ENCODE measurements at places on chromosomes 5 and 9.
A peak's percentile ranks its signal among the peaks of the same experiment; 100 is the strongest.

- no peaks in the 10 kb centered on the region for H3K4me1 ChIP-seq
- H3K36me3 ChIP-seq = no peaks in the 10 kb centered on the region
- H3K4me3 ChIP-seq = no peak overlapping the region
- DNase-seq = no peak
- H3K27me3 ChIP-seq = no peaks in the 10 kb centered on the region
Observed at GRCh38 chr9:25224309-25224708, 453.9 kb downstream of the TUSC1 start.

DNA sequence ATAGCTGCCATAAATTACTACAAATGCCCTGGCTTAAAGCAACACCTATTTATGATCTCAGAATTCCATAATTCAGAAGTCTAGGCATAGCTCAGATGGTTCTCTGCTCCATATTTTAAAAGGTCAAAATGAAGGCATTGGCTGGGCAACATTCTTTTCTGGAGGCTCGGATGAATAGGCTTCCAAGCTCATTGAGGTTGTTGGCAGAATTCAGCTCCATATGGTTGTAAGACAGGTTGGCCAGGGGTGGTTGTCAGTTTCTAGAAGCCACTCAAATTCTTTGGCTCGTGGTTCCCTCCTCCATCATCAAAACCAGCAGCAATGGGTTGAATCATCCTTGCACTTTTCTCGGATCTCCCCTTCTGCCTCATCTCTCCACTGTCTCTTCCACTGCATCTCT, 49.4 kb downstream of the TGFBR1 start:
- no peak for DNase-seq
- H3K4me3 ChIP-seq = no peak overlapping the region
- no peak overlapping the region for H3K27ac ChIP-seq
- peaks cover 20% of the 10 kb centered on the region for H3K4me1 ChIP-seq
- H3K27me3 ChIP-seq = no peaks in the 10 kb centered on the region
- peaks cover 25% of the 10 kb centered on the region for H3K36me3 ChIP-seq

- no peak for DNase-seq
- peaks cover 9% of the 10 kb centered on the region for H3K36me3 ChIP-seq
- no peak overlapping the region for H3K27ac ChIP-seq
- no peaks in the 10 kb centered on the region for H3K27me3 ChIP-seq
- H3K4me3 ChIP-seq = no peak overlapping the region
Observed at GRCh38 chr9:33378121-33378795, 24.1 kb downstream of the AQP7 start.

GRCh38 chr5:65535529-65535987, 27.4 kb downstream of the CENPK start:
- DNase-seq = no peak
- peaks cover 81% of the 10 kb centered on the region for H3K36me3 ChIP-seq
- no peaks in the 10 kb centered on the region for H3K27me3 ChIP-seq
- H3K4me3 ChIP-seq = no peak overlapping the region

- H3K36me3 ChIP-seq = peaks cover 82% of the 10 kb centered on the region
- no peaks in the 10 kb centered on the region for H3K27me3 ChIP-seq
- peak overlapping the region; percentile 89 for H3K27ac ChIP-seq
- DNase-seq = no peak
- peaks cover 97% of the 10 kb centered on the region for H3K4me1 ChIP-seq
Observed at GRCh38 chr5:151144275-151144674, 13.3 kb downstream of the ANXA6 start.

DNA sequence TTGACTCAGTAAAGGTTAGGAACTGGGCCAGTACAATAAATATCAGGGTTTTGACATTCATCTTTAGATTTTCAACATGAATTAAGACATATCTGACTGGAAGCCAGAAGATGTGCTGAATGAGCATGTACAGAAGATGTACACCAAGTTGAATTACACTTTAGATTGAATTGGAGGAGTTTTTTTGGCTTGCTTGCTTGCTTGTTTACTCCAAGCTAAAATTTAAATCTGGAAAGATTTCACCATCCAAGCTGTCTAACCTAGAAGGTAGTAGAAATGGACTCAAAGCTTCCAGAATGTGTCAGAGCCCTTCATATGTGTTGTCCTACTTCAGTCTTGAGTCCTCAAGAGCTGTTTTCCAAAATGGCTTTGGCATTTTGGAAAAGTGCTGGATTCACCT, 49.0 kb upstream of the FCHO2 start:
- DNase-seq = no peak
- H3K4me3 ChIP-seq = no peak overlapping the region
- H3K36me3 ChIP-seq = peaks cover 95% of the 10 kb centered on the region
- no peak overlapping the region for H3K27ac ChIP-seq
- H3K27me3 ChIP-seq = no peaks in the 10 kb centered on the region

- peak overlapping the region; percentile 25 for H3K4me3 ChIP-seq
- H3K27me3 ChIP-seq = no peaks in the 10 kb centered on the region
- H3K4me1 ChIP-seq = peaks cover 12% of the 10 kb centered on the region
- peak overlapping the region; percentile 61 for H3K27ac ChIP-seq
Observed at GRCh38 chr9:34171753-34172535, 6.9 kb upstream of the UBAP1 start.

- no peak overlapping the region for H3K4me3 ChIP-seq
- no peak for DNase-seq
- H3K4me1 ChIP-seq = peaks cover 25% of the 10 kb centered on the region
- H3K27ac ChIP-seq = peak overlapping the region; percentile 6
Observed at GRCh38 chr5:112907166-112907631, 14.8 kb downstream of the REEP5 start.

DNA sequence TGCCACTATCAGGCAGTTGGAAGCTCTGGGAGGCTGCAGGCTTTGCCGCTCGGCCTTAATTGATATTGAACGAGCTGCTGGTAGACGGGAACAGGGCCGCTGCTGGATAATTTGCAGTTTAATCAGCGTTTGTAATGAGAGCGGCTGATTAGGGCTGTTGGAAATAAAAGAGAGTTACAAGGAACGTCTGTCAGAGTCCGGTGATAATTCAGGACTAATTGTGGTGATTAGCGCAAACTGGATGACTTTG, 68.2 kb upstream of the TBCA start:
- peak overlapping the region; percentile 59 for H3K4me3 ChIP-seq
- H3K4me1 ChIP-seq = peaks cover 10% of the 10 kb centered on the region
- peaks cover 54% of the 10 kb centered on the region for H3K27me3 ChIP-seq
- no peak for DNase-seq
- H3K27ac ChIP-seq = no peak overlapping the region

DNA sequence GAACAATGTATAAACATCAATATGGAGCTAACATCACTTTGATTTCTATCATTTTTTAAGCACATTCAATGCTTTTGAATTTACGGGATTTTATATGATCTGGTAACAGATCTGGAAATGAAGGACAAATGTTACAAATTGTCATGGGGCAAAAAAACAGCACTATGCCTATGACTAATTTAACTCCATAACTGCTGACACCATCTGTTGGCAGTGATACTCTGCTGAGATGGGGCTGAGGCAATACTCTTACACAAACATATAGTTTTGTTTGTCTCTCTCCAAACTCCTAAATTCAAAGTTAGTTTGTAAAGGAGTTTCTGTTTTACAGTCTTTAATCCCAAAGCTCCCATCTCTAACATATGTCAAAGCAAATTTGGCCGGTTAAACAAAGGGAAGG, 132.5 kb upstream of the FER start:
- no peak for DNase-seq
- no peak overlapping the region for H3K27ac ChIP-seq
- no peaks in the 10 kb centered on the region for H3K4me1 ChIP-seq

DNA sequence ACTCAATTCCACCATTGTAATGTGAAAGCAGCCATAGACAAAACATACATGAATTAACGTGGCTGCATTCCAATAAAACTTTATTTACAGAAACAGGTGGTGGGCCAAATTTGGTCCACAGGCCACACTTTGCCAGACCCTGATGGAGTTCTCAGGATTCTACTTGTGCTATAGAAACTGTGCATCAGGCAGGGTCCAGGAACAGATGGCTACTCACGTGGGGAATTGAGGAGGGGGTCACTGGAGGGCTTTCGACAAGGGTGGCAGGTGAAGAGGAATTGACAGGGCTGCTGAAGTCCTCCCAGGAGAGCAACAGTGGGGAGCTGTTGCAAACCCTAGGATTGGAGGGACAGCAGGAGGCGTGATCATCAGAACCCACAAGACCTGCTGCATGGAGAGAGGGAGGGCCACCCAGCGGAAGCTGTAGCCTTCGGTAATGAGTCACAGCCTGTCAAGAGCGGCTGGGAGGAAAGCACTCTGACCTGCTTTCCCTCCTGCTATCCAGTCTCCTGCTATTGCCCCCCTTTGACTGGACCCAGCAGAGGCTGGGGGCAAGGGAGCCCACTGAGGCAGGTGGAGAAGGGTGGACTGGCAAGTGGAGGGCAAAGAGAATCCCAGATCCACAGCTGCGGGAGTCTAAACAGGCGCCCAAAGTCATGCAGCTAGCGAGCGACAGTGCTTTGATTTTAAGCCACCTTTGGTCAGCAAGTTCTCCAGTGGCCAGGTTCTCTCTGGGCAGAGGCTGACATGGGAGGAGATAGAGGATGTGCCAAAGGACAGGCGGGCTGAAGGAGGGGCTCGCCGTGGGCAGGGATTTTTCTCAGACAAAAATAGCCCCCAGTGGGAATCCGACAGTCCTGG, 138.3 kb upstream of the SMIM23 start:
- DNase-seq = no peak
- no peaks in the 10 kb centered on the region for H3K4me1 ChIP-seq
- H3K36me3 ChIP-seq = no peaks in the 10 kb centered on the region
- H3K27ac ChIP-seq = no peak overlapping the region

DNA sequence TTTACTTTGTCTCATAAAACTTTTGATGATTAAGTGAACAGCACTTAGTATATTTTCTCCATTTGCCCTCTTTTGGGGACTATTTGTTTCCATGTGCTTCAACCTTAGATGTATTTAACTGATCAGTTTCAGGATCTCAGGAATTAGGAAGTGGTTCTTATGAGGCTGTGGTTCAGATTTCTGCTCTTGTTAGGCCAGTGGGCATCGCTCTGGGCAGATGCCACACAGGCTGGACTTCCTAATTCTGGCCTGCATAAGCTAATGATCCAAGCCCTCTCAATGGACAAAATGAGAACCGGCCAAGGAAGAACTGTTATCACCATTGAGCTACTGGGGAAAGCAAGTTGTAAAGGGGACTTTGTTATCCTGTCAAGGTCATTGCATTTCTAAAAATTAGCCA, 6.9 kb downstream of the ARHGAP26 start:
- H3K4me1 ChIP-seq = peaks cover 74% of the 10 kb centered on the region
- H3K27me3 ChIP-seq = no peaks in the 10 kb centered on the region
- no peak overlapping the region for H3K27ac ChIP-seq
- no peaks in the 10 kb centered on the region for H3K36me3 ChIP-seq
- H3K4me3 ChIP-seq = no peak overlapping the region

GRCh38 chr9:136899196-136899595, 12.9 kb downstream of the TRAF2 start:
- H3K27me3 ChIP-seq = no peaks in the 10 kb centered on the region
- H3K4me3 ChIP-seq = no peak overlapping the region
- H3K36me3 ChIP-seq = peaks cover 78% of the 10 kb centered on the region
- H3K27ac ChIP-seq = peak overlapping the region; percentile 77
